ENCODE measurements at places on chromosomes 7 and 10.

GRCh38 chr10:87925570-87925969 lies 62.1 kb downstream of the PTEN start:
- DNase-seq: no peak

- no peak for DNase-seq
These were observed 2.0 kb downstream of the PIP4K2A start for GRCh38 chr10:22712211-22712955.

DNA sequence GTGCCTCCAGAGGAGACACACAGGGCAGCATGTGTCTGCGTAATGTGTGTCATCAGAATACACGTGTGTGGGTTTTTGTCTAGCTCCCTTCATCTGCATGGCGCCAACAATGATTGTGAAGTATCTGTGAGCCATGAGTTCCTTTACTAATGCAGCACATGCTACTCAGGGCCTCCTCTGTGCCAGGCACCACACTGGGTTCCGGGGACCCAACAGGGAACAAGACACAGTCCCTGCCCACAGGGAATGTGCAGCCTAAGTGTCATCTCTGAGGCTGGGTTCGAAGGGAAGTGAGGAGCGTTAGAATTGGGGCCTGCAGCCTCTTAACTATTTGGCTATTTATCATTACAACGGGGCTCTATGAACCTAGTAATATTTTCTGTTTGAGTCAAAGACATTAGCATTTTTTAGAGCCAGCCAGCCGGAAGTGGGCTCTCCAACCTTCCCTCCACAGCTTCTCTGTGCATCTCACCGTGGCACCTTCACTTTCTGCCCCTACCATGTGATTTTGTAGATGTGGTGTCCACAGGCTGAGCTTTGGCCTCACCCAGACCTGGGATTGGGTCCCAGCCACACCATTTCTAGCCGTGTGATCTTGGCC lies 43.9 kb upstream of the SRGN start:
- no peak for DNase-seq

- DNase-seq: no peak
These were observed 14.7 kb upstream of the FAM171A1 start for GRCh38 chr10:15385552-15386455.

DNA sequence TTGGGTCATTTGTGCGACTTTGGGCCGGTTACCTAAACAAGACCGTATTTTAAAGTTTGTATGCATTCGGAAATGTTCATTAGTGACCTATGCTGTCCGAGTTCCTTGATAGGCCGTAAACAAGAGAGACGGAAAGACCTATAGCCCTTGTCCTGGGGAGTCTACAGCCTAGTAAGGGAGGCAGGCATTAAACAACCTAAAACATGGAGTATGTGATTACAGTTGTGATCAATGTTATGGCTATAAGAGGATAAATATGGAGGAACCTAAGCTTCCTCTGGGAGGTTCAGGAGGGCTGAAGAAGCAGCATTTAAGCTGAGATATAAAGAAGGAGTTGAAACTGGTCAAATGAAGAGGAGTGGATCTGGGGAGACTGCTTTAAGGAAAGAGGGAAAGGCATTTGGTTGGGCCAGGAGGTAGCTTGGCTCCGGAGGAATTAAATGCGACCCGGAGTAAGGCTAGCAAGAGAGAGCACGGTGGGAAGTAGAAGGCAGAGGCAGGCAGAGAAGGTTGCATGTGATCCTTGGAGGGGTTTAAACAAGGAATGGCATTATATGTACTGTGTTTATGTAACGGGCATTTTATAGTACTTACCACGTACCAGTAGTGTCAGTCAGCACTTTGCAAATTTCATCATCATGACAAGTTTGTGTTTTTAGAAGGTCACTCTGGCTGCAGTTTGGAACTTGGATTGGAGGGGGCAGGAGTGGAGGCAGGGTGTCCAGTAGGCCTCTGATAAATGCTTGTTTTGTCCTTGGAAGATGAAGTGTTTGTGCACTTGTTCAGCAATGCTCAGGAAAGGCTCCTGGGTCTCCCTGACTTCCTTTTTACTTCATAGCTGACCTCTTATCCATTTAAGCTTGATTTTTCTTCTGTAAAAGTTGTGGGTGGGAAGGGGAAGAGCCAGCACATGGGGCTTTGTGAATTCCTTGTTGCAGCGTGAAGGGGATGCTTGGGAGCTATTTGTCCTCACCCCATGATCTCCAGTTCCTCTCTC lies 1.0 kb upstream of the AVPI1 start:
- DNase-seq: no peak

DNA sequence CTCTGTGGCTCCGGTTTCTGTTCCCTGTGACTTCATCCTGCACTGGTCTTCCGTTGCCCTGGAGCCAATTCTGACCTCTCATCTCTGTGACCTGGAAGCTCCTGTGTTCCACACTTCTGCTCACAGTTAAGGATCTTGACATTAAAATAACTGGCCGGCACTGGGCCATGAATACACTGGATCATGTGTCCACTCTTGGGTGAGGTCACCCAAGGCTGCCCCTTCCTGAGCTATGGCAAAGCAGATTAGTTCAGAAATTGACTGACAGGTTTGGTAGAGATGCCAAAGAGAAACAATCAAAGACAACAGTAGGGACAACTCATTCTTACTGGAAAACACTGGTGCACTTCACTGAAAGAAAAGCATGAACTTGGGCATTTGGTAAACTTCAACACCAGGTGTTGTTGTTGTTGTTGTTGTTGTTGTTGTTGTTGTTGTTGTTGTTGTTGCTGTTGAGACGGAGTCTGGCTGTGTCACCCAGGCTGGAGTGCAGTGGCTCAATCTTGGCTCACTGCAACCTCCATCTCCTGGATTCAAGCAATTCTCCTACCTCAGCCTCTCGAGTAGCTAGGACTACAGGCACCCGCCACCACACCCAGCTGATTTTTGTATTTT lies 36.7 kb upstream of the GRID1 start:
- no peak for DNase-seq

DNA sequence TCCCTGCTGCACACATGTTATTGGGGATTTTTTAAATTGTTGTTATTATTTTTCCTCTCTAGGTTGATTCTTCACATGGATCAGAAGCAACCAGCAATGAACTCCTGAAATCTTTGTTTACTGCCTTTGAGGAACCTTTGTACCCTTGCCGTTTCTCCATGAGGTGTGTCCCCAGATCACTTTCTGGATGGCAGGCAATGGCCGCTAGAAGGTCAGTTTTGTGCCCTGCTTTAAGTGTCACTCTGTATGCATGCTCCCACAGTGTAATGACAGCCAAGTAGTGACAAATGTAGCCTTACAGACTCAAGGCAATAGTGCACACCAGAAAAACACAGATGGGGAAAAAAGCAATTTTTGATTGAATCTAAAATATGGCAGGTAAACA lies 47.7 kb upstream of the NRP1 start:
- DNase-seq: no peak

- DNase-seq: no peak
These were observed 65.8 kb downstream of the RAB18 start for GRCh38 chr10:27569946-27570345.
